D341Med (cell line): ENCODE measurements at places on chromosomes 1 and 21.

GRCh38 chr1:9589719-9590157 lies 1.0 kb downstream of the TMEM201 start:
- no peak for DNase-seq

- DNase-seq, result no peak
These were observed 631.4 kb downstream of the SMYD3 start for GRCh38 chr1:245875581-245876261.

DNA sequence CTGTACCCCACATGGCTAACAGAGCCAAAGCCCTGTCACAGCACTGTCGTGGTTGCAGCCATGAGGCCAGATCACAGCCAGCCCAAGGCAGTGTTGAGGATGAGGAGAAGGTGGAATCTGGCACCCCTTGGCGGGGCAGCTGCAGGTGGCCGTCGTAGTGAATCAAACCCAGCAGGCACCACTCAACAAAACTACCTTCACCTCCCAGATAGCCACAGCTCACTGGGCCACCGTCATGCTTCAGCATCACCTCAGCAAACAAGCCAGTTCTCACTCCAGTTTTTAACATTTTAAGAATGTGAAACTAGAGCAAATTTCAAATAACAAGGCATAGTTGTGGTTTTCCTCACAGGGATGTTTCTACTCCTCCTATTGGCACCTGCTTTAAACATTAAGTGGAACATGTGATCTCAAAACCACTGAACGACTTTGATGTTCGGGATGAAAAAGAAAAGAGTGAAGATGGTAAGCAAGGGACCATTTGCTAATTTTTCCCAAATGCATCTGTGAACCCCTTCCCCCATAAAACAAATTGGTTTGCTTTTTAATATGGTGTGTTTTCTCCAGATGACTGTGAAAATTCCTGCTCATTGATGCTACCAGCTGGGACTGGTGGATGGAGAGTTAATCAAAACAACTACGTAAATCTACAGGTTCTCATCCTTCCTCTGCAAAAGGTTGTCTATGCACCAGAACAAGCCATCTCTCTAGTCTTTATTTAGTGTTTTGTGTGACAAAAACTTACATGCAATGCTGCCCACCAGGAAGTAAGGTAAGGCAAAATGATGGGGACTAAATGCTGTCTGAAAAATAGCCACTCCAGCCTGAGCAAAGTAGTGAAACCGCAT lies 45.5 kb downstream of the TOR1AIP2 start:
- DNase-seq, result no peak

GRCh38 chr1:154327466-154328317 lies 2.4 kb downstream of the ATP8B2 start:
- no peak for DNase-seq

DNA sequence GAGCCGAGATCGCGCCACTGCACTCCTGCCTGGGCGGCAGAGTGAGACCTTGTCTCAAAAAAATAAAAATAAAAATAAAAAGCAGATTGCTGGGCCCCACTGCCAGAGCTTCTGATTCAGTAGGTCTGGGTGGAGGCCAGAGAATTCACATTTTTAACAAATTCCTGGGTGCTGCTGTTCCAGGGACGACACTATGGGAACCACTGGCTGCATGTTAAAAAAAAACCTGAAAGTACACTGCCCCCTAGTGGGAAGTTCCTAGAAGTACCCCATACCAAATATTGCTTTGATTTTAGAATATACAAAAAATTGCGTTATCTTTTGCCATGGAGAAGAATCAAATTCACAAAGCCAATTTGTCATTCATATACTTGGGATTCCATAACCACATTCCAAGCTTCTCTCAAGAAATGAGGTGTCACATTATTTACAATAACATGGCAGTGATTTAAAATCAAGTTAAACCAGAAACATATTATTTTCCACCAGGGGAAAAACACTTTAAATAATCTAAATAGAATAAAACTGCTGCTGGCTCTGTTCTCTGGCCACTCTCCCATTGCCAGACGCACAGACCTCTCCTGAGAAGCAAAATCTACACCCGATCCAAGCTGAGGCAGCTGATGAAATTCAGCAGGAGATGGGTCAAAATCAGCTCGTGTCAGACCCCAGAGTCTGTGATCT lies 27.4 kb downstream of the SYF2 start:
- peak; percentile 64 for DNase-seq

GRCh38 chr1:206505702-206506355 lies 1.5 kb upstream of the RASSF5 start:
- DNase-seq, result no peak

DNA sequence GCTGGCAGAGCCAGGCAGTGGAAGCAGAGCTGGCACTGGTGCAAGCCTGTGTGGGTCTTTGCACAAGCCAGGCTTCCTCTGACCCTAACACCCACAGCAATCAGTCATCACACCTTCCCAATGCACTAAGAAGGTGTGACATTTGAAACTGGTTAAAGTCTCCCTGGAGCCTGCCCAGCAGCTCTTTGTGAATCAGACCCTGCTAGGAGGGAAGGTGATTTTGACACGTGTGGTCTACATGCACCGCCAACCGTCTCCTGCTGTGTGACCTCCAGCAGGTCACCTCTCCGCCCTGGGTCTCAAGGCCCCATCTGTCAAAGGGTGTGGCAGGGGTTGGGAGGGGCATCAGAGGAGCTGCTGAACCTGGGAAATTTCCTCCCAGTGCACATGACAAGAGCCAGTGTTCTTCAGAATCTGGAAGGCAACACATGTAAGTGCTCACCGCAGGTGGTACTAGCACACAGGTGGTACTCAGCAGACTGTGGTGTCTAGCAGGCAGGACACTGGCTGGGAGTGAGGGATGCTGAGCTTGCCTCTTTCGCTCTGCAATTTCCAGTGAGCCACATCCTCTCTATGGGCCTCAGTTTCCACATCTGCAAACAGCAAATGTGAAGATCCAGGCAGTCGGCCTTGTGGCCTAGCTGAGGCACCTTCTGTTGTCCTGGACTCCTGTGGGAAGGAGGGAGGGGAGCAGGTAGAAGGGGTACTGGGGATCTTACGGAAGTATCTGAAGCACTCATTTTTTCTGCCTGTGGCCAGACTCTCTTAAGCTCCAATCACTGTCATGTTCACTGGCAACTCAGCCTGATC lies 123.2 kb downstream of the DMRTB1 start:
- DNase-seq, result no peak

GRCh38 chr1:58921342-58921741 lies 137.5 kb upstream of the JUN start:
- DNase-seq, result no peak

DNA sequence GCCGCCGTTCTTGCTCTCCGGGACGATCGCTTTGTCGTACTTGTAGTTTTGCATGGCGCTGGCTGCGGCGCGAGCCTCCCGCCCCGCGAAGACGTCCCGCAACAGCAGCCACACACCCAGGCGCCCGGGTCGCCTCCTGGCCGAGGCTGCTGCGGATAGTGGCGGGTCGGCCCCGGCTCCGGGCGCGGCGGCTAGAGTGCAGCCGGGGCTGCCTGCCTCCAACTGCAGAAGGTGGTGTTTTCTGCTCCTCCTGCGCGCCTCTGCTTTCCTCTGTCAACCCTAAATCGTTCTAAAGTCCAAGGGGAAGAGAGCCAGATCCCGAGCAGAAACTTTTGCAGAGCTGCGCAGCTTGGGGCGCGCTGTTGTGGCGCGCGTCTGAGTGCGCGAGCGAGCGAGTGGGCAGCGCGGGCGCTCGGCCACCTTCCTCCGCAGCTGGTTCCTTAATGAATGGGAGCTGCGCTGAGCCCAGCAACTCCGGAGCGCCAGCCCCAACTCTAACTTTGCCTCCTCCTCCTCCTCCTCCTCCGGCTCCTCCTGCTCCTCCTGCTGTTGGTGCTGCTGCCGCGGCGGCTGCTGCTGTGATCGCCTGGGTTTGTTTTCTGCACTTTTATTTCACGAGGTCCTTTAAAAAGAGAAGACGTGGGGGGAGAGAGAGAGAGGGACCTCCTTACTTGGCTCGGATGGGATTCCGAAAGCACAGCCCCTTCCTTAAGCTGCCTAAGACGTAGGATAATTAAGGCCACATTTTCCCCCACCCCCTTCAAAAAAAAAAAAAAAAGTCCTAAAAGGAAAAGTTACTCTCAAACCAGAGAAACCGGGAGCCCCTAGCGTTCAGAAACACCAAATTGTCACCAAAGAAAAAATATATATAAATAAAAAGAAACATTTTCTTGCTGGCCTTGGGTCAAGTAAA lies at the start of gene PLPP3:
PLPP3 (minus strand) TSS at position 601 of the 913 bp plus-strand sequence; CDS start at position 54, 547 bp downstream.
- peak; percentile 73 for DNase-seq

GRCh38 chr1:45047032-45047431 lies 35.0 kb downstream of the UROD start:
- no peak for DNase-seq

- no peak for DNase-seq
These were observed 593.2 kb downstream of the LRRIQ3 start for GRCh38 chr1:73604739-73605138.

DNA sequence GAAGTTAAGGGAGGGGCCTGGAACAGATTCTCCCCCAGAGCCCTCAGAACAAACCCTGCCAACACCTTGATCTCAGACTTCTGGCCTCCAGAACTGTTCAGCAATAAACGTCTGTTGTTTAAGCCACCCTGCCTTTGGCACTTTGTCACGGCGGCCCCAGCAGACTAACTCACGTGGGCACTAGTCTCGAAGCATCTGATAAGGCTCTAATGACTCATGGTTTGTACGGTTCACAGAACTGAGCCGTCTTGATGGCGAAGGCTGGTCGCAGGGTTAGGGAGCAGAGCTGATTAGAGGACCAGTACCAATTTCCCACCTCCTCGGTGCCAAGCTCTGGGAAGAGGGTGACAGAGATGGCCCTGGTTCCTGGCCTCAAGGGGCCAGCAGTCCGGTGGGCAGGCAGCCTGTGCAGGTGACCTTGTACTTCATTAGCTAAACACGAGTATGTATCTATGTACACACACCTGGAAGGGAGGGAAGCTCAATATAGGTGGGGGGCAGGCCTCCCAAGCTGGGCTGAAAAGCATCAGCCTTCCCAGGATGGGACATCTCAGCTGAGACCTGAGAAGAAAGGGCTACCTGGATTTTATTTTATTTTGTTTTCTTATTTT lies 112.8 kb downstream of the MRPS6 start:
- DNase-seq, result no peak

DNA sequence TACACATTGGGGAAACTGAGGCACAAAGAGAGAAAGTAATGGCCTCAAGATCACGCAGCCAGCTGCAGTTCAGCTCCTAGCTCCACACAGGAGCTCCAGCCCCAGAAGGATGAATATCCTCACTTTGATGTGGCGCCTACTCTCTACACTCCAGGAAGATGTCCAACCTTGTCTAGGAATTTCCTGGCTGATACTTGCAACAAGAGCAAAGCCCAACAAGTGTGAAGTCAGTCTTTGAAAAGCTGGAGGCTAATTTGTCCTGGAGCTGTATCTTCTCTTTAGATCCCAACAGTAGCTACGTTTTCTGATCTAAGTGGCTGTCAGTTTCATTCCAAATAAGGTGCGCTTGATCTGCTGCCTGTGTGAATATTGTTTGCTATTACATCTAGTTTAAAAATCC lies 344.9 kb downstream of the PTPRU start:
- DNase-seq, result no peak

DNA sequence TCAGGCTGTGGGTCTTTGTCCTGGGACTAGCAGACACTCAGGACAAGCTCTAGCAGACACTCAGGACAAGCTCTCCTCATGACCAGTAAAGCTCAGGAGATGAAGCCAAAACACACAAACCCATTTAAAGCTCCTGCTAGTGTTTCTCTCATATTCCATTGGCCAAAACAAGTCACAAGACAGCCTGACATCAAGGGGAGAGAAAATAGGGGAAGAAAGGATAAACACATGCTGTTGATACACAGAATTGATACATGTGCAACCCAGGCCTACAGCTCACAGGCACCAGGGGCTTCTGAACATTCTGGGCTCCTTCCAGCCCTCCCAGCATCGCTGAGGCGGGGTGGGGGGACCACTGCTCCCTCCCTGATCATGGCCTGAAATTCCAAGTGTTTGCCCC lies 35.3 kb downstream of the ATF3 start:
- no peak for DNase-seq

GRCh38 chr1:116006486-116006964 lies 30.2 kb downstream of the SLC22A15 start:
- DNase-seq, result no peak

DNA sequence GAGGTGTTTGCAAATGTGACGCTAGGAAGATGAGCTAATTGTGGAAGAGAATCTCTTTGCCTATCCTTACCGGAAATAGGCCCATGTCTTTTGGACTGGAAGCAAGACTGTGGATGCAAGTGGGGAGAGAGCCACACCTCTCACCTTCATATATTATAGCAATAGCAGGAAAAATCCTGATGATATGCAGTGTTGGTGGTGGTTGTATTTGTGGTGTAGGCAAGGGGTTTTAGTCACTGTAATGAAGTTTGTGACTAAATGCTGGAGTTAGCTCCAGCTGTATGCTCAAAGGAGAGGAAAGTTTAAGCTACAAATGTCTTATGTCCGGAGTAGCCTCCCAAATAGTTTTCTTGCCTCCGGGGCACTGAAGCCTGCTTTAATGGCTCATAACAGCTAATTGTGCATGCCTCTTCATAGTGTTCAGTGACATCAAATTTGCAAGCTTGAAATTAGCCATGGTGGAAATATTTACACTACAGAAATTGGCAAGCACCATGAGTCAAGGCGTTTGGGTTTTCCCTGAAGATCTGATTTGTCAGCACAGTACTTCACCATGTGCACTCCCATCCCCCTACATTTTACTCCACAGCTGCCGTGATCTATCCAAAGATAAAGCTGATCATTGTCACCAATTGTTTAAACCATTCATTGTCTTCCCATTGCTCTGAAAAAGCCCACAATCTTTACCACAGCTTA lies 102.6 kb upstream of the ZNF644 start:
- no peak for DNase-seq

DNA sequence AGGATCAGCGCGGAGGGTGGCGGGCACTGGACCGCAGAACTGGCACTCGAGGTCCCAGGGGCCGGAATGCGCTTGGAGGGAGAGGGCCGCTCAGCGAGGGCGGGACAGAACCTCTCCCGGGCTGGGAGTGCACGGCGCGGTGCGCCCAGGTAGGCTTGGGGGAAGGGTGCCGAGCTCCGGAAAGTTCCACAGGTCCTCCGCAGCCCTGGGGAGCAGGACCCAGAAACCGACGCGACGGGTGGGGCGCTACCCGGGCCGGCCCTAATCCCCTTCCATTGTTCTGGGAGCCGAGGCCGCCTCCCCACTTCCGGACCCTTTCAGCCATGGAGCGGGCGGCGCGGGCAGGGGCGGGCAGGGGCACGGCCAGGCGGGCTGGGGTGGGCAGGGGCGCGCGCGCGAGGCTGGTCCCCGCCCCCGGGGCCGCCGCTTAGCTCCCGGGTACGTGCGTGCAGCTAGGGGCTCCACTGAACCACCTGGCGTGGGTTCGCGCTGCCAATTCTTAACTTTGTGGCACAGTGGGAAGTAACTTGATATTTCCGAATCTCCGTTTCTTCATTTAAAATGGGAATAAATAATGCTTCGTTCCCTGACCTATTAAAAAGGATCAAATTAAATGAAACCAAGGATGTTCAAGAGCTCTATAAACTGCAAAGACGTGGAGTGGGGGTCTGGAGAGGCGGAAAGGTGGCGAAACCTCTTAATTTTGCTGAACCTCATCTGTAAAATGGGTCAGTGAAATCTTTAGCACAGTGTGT lies 20.7 kb downstream of the LGR6 start:
- no peak for DNase-seq

- DNase-seq, result no peak
These were observed 216.6 kb upstream of the B3GALT2 start for GRCh38 chr1:193402977-193403376.
